Activated naive CD4-positive, alpha-beta T cell treated with Interleukin-2 at 50 U/mL for 16 hours (primary cell): ENCODE measurements at places on chromosomes 2 and 18.

DNA sequence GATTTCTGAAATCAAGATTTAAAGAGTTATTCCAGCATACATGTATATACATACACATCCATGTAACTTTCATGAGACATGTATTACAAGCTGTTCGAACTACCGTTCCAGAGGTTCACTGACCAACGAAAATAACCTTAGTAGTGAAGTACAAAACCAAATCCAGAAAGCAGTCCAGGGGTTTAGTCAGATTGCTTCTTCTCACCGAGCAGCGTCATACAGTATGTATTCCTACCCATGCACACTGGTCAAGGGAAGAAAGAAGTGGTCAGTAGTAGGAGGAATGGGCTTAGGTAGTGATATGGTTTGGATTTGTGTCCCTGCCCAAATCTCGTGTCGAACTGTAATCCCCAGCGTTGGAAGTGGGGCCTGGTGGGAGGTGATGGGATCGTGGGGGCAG, 45.3 kb downstream of the E2F6 start:
- DNase-seq, result no peak

- no peak for DNase-seq
These were observed 59.4 kb downstream of the NEDD4L start for GRCh38 chr18:58103339-58103985.

DNA sequence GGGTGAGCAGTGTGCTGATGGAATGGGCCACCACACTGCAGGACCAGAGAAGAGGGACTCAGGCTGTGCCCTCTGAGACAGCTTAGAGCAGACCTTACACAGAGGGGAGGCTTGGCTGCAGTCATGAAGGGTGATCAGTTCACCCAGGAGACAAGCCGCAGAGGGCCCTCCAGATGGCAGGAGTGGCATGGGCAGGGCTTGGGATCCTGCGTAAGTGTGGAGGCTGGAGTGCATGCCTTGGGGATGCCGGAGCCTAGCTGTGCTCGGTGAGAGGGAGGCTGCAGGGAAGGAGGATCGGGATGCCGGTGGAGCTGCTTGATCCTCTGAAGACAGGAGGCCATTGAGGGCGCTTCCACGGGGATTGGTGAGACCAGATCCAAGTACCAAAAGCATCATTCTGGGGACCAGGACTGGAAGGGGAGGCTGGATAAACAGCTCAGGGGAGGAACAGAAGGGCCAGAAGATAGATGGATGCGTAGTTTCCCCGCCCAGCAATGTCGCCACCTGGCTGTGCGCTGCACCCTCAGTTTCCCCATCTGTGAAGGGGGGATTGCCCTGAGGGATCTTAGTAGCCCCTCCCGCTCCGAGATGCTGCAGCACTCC, 163.4 kb downstream of the INHBB start:
- no peak for DNase-seq

DNA sequence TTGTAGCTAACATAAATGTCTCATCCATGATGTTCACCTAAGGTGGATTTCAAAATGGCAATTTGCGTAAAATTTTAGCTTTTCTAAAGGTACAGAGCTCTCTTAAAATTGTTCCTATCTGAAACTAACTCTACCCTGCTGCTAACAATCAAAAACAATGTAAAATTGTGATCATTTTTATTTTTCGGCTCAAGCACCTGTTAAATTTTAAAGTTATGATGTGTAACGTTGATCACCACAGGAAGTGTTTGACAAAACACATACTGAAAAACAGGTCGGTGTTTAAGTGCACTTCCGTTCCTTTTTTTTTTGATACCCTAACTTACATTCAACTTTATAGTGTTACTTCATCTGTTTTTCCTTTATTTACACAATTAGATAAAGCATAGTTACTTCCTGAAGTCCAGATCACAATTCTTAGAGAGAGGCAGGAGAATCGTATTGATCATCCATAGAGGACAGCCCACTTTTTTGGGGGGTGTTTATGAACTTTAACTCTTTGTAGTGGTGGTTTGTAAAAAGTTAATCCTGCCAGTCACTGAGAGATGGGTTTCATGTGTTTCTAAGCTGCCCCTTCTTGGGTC, 6.0 kb upstream of the NCK2 start:
- no peak for DNase-seq

DNA sequence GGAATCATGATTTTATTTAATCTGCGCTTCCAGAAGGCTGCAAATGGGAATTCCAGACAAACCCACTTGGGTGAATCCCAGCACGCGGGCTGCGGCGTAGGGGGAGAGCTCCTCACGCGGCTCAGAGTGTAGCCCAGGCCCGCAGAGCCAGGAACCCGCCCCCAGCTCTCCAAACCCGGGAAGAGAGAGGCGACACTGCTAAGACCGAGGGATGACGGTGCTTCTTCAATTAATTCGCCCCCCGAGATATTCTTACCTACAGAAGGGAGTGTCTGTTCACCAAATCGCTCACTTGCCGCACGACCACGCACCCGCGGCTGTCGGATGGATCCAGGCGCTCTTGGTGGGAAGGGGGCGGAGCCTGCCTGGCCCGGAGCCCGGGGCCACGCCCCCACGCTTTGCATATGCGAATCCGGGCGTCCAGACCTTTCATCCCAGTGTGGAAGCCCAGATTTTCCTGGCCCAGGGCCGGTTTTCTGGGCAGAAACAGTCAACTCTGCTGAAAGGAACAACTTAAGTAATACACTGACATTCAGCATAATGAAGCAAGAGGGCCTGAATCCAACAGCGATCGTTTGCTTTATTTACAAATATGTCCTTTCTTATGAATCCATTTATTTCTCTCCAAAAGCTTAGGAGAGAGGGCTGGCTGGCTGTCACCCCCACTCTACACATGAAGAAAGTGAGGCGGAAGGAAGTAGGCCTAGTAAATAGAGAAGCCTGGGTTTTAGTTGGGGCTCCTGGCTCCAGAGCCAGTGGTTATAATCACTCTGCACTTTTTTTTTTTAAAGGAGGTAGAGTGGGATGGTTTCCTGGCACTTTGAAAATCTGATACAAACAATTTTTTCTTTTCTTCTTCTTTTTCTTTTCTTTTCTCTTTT, at the start of gene SLC19A3:
Gene SLC19A3 (minus strand): TSS at position 342 of the 881 bp plus-strand sequence. CDS start 15,710 bp downstream, outside the sequence.
- DNase-seq, result no peak
